ENCODE measurements at places on chromosomes 5 and 9.
A peak's percentile ranks its signal among the peaks of the same experiment; 100 is the strongest.

DNA sequence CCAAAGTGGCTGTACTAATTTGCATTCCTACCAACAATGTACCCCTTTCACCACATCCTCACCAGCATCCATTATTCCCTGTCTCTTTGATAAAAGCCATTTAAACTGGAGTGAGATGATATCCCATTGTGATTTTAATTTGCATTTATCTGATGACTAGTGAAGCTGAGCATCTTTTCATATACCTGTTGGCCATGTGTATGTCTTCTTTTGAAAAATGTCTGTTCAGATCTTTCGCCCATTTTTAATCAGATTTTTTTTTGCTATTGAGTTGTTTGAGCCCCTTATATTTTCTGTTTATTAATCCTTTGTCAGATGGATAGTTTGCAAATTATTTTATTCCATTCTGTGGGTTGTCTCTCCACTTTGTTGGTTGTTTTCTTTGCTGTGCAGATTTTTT lies 121.0 kb upstream of the LRRTM2 start:
- no peak for DNase-seq

- DNase-seq, result no peak
Measured at GRCh38 chr5:87421307-87421706, 8.6 kb upstream of the CCNH start.

DNA sequence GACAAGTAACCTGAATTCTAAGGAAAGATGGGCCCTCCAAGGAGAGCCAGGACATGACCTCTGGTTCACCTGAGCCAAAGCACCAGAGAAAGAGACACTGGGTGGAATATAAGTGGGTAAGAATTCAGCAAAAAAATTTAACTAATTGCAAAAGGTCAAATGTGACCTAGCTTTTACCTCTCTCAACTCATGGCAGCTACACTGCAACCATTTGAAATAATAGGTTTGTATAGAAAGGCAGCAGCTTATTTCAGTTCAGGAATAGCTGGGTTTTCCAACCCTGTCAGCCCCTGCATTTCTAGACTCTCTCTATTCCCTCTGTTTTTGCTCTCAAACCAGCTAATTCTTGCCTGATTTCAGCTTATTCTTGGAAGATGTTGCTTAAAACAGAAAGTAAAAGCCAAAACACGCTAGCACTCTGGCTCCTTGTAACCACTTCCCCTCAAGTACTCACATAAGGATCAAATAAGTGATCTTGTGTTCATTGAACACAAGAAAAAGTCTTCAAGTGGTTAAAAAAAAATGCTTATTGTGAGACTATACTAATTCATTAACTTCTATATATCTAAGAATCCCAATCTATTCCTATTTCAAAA lies 101.1 kb upstream of the NR4A3 start:
- peak; percentile 48 for DNase-seq

DNA sequence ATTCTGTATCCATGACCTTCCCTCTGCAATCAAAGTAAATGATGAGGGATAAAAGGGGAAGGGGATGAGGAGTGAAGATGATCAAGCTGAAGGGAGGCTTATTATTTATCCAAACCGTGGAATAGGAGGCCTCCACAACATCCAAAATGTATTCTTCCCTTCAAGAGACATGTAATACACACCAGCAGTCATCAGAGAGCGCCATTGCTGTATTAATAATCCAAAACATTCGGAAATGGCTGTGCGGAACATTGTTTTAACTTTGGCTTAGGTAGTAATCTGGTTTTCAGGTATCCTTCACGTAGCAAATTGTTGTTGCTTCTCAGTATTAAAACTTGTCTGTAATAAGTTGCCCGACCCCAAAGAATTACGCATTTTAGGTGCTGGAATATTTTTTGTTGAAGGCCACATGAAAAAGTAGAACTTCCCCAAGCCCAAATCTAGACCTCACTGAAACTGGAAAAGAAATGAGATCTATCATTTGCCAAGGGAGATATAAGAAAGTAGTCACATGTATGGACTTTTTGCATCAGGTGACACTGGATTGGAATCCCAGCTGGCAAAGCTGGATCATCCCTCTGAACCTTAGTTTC lies 2.6 kb upstream of the BOD1 start:
- DNase-seq, result peak; percentile 77

DNA sequence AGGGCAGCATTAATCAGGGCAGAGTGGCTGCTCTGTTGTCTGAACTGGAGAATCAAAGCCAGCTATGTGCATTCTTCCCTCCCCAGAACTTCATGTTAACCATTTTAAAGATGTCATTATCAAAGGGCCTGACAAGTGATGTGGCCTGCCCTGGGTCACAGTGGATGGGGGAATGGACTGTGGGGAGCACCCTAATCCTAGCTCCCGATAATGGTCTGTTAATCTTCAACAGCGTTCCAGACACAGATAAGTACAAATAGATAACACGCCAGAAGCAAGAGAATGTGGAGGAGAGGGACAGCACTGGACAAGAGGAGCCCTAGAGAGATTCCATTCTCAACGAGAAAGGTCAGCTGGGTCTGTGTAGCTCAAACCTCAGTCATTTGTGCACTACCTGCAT lies 77.5 kb downstream of the DPYSL3 start:
- DNase-seq, result no peak

DNA sequence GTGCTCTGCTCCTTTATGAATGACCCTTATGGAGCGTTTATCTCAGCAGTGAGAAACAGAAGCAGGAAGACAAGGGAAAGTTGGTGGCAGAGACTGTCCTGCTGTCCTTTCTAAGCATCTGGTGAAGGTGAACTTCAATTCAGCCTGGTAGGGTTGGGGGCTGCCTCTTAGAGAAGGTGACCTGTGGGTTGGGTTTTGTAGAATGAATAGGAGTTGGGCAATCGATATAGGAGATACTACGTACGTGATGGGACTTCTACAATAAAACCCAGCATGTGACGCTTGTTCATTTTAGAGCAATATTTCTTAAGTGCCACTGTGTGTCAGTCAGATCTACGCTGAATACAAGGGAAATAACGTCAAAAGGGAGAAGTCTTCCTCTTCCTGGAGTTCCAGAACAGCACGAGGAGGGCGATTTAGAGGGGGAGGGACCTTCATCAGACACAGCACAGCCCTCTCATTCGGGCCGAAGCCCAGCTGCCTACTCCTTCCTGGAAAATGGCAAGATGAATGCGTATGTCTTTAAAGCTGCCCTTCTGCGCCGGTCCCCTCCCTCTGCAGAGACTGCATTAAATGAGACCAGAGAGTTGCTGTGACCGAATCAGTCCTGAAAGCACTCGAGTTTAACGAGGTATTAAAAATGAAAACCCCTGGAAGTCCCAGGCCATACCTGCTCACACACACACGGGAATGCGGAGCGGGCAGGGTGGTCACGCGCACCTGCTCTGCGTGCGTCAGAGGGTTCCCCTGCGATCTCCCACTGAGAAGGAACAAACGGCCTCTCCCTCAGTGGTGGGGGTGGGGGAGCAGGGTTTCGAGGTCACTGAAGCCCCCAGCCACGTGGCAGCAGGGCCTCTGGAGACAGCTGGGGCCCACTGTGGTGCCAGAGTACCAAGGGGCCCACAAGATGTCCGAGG lies 85.3 kb upstream of the SARDH start:
- no peak for DNase-seq

DNA sequence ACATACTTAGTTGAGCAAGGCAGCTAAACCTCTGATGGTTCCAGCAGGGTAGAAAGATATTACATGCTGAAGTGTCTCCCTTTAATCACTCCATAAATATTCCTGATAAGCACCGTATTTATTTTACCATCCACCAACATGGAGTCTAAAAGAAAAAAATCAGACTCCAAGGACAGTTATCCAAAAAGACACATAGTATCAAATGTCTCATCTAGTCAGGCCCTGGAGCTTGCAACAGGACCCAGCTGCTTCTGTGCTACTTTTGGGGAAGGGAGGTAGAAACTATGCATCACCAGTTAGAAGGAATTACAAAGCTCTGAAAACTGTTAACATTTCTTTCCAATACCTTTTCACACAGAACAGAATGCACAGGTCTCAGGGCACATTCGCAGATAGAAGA lies 88.1 kb downstream of the S1PR3 start:
- DNase-seq, result peak; percentile 42

- peak; percentile 36 for DNase-seq
Measured at GRCh38 chr5:112861638-112861985, 525 bp downstream of the SRP19 start.

DNA sequence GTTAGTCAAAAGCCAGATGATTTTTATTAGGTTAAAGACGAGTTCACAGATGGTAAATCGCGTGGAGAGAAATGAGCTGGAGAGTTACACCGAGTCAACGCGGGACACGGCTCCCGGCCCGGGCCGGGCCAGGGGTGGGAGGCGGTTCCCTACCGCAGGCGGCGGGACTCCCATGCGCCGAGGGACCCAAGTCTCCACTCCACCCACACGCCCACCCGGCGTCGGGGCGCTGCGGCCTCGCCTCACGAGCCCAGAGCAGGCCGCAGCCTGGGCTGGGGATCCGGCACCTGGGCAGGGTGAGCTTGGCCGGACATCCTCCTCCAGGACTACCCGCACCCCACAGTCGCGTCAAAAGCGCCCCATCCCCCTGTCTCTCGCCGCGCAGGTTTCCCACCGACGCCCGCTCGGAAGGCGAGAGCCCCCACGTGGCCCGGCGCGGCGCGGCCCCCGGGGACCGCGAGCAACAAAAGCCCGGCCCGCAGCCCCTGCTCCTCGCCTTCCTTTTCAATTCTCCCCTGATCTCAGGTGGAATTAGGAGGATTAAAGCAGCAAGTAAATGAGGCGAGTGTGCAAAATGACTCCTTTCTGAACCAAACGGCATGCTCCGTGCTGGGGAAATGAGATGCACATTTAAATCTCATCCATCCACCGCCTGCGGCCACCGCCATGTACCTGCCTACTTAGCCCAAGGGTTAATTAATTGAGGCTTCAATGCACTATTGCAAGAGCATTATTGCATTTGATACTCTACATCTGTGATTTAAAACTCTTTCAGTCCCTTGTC lies 196.5 kb upstream of the TBCA start:
- DNase-seq, result peak; percentile 18

- DNase-seq, result peak; percentile 61
Measured at GRCh38 chr5:96084874-96085506, 123.3 kb upstream of the ELL2 start.

DNA sequence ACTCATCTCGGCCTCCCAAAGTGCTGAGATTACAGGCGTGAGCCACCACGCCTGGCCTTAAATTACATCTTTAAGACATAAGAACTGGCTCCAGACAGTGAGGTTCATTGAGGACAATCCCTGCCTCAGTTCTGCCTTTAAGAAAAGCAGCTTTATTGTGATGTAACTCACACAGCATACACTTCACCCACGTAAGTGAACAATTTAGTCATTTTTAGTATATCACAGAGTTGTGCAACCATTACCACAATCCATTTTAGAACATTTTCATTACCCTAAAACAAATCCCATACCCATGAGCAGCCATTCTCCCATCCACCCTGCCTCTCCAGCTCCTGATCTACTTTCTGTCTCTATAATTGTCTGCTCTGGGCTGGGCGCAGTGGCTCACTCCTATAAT lies 24.0 kb upstream of the LTC4S start:
- DNase-seq, result no peak

- DNase-seq, result no peak
Measured at GRCh38 chr9:134984372-134985265, 66.9 kb upstream of the FCN1 start.

- DNase-seq, result peak; percentile 47
Measured at GRCh38 chr5:118956727-118957126, 31.6 kb downstream of the DTWD2 start.

DNA sequence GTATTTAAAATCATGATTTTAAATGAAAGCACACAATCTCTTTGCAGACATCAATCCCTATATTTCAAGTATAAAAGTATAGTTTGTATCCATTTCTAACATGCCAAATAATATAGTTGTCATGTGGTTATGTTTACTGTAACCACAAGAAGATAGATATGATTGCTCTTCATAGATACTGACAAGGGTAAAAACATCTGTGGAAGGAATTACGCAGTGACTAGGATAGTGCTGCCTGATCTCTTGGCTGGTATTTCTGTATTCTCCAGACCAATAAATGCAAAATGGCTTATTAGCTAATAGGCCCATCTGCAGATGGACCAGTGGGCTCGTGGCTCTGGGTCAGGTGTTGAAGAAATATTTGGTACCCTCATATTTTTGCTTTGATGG lies 34.9 kb upstream of the FBN2 start:
- no peak for DNase-seq

DNA sequence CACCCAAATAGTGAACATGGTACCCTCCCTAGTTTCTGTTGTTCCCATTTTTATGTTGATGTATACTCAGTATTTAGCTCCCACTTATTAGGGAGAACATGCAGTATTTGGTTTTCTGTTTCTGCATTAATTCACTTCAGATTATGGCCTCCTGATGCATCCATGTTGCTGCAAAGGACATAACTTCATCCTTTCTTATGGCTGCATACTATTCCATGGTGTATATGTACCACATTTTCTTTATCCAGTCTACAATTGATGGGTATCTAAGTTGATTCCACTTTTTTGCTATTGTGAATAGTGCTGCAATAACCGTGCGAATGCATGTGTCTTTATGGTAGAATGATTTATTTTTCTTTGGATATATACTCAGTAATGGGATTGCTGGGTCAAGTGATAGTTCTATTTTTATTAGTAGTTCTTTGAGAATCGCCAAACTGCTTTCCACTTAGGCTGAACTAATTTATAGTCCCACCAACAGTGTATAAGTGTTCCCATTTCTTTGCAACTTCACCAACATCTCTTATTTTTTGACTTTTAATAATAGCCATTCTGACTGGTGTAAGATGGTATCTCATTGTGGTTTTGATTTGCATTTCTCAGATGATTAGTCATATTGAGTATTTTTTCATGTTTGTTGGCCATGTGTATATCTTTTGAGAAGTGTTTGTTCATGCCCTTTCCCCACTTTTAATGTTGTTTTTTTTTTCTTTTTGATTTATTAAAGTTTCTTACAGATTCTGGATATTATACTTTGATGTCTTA lies 79.6 kb downstream of the SMIM15 start:
- peak; percentile 37 for DNase-seq

GRCh38 chr5:136235321-136235720 lies 42.4 kb upstream of the SMIM32 start:
- DNase-seq, result no peak

- DNase-seq, result peak; percentile 94
Measured at GRCh38 chr5:75053304-75054133, 1.2 kb upstream of the GCNT4 start.
